Activated CD4-positive, alpha-beta T cell treated with anti-CD3 and anti-CD28 coated beads for 1 hour (primary cell): ENCODE measurements at places on chromosomes 16 and 17.

DNA sequence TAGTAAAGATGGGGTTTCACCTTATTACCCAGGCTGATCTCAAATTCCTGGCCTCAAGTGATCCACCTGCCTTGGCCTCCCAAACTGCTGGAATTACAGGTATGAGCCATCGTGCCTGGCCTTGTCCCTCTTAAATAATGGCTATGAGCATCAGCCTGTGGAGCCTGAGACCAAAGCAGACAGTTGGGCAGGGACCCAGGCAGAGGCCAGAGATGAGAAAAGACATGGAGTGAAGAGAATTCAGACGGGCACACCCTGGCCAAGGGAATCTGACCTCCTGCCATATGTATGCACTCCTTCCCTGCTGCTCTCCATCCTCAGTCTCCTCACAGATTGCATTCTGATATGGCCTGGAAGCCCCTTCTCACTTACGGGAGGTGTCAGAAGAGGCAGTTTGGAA is 98.4 kb upstream of the DNAH9 start:
- DNase-seq: no peak

- DNase-seq: no peak
Measured at GRCh38 chr17:49777563-49777962, 10.9 kb upstream of the KAT7 start.

DNA sequence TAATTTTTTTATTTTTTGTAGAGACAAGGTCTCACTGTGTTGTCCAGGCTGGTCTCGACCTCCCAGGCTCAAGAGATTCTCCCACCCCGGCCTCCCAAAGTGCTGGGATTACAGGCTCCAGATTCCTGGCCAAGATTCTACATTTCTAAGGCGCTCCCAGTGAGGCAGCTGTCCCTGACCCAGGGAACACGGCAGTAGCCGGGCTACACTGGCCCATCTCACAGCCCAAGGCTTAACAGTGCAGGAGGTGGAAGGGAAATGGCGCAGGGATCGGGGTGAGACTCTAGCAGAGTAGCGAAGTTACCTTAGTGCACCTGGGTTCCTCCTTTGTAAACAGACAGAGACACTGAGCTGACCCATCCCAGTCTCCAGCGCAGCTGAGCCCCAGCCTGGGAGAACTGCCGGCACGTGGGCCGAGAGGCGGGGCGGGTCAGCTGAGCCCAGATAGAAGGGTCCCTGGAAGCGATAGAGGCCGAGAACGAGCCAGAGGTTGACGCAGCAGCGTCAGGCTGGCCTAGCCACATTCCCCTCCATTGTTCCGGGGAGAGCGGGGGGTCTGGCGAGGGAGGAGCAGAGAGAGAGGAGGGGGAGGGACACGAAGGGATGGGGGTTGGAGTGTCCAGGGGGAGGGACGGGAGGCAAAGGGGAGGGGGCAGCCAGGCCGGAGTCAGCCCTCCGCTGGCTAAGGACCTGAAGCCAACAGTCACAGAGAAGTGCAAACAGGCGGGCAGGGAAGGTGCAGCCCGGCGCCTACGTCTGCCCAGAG is 2.5 kb downstream of the CARHSP1 start:
- no peak for DNase-seq

DNA sequence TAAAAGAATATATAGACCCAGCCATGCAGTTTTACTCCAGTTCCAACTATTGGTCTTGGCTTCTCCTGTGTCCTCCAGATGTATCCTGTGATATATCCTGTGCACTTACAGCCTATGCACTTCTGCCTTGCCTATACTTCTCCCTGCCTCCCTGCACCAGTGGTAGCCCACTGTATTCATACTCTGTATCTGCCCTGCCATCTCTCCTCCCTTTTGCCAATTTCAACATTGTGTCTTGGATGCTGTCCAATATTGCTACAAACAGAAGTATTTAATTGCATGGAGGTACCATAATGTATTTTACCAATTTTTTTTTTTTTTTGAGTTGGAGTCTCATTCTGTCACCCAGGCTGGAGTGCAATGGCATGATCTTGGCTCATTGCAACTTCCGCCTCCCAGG is 242.7 kb downstream of the HAPSTR1 start:
- DNase-seq: no peak

DNA sequence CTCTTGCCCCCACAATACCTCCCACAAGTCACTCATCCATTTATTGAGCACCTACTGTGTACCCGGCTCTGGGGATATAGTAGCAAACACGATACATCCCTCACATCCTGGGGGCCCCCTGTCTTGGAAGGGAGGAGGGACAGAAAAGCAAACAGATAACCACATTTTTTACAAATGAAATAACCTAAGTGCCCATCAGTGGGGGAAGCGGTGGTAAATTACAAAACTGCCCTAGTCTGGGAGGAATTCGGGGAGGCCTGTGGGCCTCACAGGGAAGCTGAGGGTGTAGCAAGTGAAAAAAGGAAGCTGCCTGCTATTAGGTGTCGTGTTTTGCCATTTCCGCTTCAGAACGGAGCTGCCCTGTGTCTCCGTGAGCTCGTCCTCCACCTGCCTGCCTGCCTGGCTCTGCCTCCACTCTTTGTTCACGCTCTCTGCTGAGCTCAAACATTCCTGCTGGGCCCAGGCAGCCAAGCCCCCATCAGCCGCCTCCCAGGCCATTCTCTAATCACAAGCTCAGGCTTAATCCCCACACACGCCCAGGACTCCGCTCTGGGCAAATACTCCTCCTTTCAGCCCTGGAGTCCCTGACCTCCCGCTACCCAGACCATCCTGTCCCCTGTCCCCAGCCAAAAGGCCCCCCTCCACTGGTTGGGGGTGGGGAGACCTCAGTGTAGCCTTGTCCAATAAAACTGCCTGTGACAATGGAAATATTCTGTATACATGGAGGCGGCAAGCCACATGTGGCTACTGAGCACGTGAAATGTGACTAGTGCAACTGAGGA is 10.2 kb upstream of the SEC14L5 start:
- DNase-seq: no peak

- no peak for DNase-seq
Measured at GRCh38 chr17:38761612-38762011, 9.1 kb downstream of the PSMB3 start.

- DNase-seq: no peak
Measured at GRCh38 chr17:44541884-44542581, 15.3 kb upstream of the FZD2 start.

DNA sequence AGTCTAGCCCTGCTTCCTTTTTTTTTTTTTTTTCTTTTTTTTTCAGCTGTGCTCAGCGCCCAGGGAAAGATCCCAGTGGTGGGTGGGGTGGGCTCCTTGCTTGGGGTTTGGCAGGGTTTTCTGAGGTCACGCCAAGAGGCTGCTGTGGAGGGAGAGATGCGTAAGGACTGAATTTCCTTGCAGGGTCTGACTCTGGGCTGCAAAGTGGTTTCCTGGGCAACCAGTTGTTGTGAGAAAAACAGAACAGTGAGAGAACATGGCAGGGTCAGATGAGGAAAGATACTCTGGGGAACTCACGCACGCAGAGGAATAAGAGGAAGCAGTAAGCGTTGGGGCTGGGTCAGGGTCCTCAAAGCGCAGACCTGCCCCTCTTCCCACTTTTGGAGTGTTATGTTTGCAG is 119.5 kb downstream of the IRF8 start:
- no peak for DNase-seq

DNA sequence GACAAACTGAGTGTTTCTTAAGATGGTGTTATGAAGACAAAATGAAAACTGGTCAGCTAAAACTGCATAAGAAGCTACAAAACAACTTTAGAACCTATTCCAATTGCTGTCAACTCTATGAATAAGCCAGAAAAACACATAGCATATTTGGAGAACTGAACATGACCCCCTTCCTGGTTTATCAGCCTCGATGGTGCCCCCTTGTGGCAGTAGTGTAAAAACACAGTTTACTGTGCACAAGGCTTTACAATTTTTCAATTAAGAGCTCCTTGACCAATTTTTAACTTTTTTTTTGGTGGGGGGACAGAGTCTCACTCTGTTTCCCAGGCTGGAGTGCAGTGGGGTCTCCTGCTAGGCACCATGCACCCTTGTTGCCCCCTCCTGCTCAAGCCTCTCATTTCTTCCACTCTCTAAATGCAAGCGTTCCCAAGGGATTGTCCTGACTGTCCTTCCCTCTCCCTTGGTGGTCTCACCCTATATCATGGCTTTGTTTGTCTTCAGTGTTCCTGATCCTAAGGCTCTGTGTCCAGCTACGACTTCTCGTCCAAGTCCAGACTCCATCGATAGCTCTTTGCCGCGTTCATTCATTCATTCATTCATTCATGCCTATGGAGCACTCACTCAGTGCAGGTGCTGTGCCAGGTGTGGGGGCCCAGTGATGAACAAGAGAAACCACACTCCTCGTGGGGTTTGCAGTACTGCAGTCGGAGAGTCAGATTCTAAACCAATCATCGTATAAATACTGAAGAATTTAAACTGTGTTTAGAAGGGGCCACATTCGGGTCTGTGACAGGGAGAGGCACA is 7.5 kb downstream of the EIF1 start:
- peak; percentile 55 for DNase-seq

DNA sequence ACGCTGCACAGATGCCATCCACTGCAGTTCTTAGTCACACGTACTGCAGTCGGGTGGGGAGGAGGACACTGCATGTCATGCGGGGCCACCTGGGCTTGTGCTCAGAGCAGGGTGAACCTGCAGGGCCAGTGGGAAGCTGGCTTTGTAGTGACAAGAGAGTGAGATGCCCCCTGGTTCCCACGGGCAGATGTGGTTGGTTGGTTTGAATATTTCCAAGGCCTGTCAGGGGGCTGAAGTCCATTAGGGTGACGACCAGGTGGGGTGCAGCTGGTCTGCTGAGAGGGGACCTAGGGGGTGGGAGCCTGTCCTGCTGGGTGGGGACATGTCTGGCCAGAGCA is 14.3 kb downstream of the ZNF213 start:
- no peak for DNase-seq

DNA sequence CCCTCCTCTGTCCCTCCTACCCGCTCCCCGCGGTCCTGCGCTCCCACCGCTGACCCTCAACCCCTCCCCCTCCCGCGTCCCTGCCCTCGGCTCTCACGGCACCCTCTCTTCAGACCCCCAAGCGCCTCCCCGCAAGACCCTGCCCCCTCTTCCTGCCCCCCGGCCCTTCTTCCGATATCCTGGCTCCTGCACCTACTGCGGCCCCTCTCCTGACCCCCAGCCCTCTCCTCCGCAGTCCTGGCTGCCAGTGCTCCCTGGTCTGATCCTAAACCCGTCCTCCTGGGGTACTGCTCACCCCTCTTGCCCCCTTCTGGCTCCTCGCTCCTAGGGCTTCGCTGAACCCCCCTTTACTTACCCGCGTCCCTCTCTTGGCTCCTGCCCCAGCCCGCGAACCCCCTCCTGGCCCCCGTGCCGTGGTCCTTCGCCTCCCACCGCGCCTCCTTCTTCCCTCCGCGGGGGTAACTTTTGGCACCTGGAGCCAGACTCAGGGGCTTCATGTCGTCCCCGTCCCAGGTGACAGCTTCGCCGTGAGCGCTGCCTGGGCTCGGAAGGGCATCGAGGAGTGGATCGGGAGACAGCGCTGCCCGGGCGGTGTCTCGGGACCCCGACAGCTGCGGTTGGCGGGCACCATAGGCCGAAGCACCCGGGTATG is 839 bp downstream of the NKD1 start:
- DNase-seq: no peak

GRCh38 chr17:74457146-74457819 is 9.2 kb upstream of the CD300A start:
- peak; percentile 57 for DNase-seq

DNA sequence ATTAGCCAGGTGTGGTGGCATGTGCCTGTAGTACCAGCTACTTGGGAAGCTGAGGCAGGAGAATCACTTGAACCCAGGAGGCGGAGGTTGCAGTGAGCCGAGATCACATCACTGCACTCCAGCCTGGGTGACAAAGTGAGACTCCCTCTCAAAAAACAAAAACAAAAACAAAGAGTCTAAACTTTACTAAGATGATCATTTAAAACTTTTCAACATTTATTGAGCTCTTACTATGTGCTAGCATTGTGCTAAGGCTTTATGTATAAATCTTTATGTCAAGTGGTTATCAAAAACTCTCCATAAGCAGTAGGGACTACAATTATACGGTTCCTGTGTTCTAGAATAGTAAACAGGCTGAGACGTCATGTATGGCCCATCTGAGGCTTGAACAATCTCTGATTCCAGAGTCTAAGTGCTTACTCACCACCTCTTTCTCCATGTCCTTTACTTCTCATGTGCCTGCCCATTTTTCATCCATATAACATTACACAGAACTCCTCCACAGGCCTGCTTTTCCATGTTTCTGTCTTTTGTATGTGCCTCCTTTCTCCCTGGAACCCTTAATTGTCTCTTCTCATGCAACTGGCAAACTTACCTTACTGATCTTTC is 66.7 kb downstream of the NUP88 start:
- no peak for DNase-seq

- DNase-seq: no peak
Measured at GRCh38 chr17:42129109-42129837, 6.7 kb downstream of the HSPB9 start.

GRCh38 chr17:80451104-80451775 is 25.2 kb downstream of the NPTX1 start:
- no peak for DNase-seq

- no peak for DNase-seq
Measured at GRCh38 chr16:9238346-9238745, 146.9 kb downstream of the HAPSTR1 start.

GRCh38 chr17:29390851-29391631 is 878 bp downstream of the TAOK1 start:
- no peak for DNase-seq

DNA sequence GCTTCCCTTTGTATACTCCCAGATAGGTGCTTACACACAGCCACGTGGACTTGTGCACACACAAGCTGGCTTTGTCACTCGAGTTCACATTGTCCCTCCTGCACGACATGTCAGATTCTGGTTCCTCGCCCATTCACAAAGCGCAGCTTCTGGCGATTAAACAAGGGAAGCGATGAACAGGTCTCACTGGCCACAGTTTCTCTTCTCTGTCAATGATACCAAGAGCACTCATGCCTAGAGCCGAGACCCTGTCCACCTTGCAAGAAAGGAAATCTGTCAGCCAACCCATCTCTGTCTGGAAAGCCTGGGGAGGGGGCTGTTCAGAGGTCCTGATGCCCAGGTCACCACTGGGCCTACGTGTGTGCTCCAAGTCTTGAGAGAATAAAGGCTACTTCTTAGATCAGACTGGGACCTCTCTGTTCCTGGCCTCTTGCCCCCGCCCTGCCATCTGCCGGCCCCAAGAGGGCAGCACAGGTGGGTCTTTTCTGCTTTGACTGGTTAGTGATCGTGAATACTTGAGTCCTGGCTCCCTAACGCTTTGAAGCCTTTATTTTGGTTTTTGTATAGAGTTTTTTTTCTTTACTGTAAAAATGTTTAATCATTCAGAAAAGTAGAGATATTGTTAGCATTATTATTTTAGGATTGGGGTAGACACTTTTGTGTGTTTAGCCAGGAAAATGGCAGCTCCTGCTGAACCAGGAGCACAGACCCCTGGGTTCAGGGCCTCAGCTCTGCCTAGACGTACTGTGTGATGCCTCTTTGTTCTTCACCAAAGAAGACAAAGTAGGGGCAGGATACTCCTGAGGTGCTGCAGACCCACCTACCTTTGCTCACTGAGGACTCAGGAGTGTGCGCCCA is 104.7 kb downstream of the MRM1 start:
- peak; percentile 22 for DNase-seq

- DNase-seq: peak; percentile 28
Measured at GRCh38 chr16:89363621-89364393, 126.6 kb downstream of the ANKRD11 start.
